ENCODE measurements at places on chromosomes 11 and 22. TPM values are rescaled to one million over a fixed set of nuclear protein-coding genes. Genes with fewer than 3 reads are reported as not detected.

DNA sequence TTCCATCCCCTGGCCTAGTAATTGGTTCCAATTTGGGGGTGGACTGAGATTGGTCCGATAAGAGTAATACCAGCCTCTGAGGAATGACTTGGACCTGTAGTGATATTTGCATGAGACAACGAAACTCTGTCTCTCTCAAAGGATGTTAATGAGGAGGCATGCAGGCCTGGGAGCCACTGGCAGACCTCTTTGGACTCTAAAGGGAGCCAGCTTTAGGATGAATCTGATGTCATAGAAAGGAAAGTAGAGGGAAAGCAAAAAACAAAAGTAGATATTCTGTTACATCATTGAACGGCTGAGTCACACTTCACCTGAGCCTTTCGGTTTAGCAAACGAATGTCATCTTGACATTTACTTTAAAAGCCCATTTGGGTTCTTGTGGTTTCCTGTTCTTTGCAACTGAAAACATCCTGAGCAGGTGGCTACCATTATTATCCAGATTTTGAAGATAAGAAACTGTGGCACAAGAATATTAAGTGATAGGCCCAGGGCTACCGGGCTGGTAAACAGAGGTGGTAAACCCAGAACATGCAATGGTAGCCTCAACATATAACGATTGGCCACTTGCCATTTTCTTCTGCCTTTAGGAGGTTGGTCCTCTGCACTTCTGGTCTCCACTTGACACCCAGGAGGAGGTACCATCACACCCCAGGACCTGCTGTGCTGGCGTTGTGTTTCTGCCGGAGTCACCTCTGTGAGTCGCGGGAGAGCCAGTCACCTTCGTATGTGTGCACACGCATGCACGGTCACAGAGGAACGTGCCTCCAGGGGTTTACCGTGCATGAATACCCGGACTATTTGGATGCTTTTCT lies 42.7 kb downstream of the RTL6 start:
- DNase-seq = no peak

GRCh38 chr22:42855211-42855610 lies 1.9 kb downstream of the ARFGAP3 start:
- DNase-seq = no peak

- DNase-seq = no peak
Measured at GRCh38 chr11:60744114-60744513, 12.6 kb upstream of the MS4A15 start.

The CECR2 gene
- 4.4 TPM for total RNA-seq

The ANGPTL5 gene
- total RNA-seq = 4.0 TPM

The MFRP gene
- total RNA-seq = not detected

- DNase-seq = no peak
Measured at GRCh38 chr11:122717264-122717867, 61.8 kb downstream of the UBASH3B start.

DNA sequence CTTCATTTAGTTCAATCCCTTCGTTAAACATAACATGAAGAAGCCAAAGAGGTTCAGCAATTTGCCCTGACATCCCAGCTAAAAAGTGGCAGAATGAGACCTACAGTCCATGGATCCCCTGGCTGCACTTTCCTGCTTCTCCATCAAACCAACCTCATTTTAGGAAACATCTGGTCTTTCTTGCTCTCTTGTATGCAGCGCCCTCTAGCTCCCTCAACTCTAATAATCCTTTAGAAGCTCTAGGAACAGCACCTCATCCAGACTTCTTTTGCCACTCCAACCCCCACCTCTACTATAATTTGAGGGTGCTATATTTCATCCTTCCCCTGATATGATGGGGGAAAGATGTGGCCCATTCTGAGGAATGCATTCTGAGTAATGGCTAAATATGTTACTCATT lies 7.4 kb downstream of the CNTF start:
- no peak for DNase-seq

- no peak for DNase-seq
Measured at GRCh38 chr11:99535819-99536218, 515.1 kb downstream of the CNTN5 start.

The ZNF74 gene
- 6.5 TPM for total RNA-seq

The CREB3L1 gene
- total RNA-seq = 28.0 TPM

DNA sequence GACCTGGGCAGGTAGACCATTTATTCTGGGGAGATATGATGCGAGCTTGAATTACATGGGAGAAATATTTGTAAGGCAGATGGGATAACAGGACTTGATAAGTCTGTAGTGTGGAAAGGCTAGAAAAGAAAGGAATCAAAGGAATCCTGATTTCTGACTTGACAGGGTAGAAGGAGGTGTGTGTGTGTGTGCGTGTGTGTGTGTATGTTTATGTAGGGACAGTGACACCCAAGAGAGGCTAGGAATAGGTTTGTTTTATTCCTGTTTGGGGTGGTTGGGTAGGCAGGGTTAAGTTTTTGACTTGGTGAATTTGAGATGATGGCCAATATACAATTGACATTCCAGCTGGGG lies 390 bp upstream of the HTATIP2 start:
- DNase-seq = no peak

DNA sequence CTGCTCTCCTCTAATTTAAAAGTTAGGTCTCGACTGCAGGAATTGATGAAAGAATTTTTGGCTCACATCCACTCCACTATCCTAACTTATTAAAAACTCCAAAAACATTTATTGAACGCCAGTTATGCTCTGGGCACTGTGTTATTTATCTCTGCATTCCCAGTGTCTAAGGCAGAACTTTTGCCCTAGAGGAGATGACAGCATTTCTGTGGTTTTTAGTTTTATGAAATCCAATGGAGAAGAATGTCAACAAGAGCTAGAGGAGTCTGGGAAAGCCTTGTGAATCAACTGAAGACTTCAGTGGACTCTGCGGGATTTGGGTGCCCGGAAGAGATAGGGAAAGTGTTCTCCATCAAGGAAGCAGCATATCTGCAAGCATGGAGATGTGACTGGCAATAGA lies 217.0 kb upstream of the PGR start:
- DNase-seq = no peak

DNA sequence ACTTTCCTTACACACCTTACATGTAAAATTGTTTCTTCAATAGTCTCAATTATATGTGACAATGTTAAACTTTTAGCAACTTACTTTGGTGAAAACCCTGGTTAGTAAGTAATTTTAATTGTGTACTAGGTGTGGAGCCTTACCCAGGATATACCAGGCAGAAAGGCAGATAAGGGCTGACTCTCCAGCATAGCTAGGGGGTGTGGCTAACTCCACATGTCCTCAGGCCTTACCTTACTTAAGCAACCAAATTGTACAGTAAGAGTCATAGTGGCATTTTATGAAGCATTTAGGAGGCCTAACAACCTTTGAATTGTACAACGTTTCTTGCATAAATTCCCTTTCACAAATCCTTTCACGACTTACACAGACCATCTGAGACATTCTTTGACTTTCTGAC lies 118.2 kb upstream of the OR9Q1 start:
- DNase-seq = no peak

The SCN3B gene
- total RNA-seq = 1.2 TPM

- no peak for DNase-seq
Measured at GRCh38 chr11:71979094-71979493, 19.6 kb upstream of the IL18BP start.

Measured in left cardiac atrium (tissue), 4 donors.